NCI-H1048 (cell line): ENCODE measurements at places on chromosomes 6 and 20.

- no peak for DNase-seq
Measured at GRCh38 chr6:33508935-33509926, 54.9 kb downstream of the ZBTB9 start.

DNA sequence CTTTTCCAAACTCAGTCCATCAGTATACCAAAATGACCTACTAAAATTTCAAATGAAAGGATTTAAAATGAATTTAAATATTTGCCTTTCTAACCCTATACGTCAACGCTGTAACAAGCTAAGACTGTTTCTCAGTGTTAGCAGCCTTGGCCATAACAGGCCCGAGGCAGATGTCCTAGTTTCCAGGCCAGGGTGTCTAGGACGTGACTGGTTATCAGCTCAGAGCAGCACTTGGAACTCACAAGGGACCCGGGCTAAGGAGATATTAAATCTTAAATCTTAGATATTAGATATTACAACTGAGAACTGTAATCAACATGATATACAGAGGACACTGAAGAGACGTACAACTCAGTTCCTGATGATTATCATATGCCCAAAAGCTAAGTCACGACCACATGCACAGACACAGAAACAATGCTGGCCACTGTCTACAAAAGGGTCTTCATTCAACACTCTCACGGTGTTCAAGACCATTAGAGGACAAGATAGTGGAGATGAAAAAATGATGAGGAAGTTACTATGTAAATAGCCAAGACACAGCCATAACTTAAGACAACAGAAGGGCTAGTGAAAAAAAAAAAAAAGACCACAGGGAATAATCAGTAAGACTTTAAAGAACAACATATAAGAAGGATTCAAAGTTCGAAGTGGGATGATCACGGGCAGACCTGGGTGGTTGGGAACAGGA is at the start of gene CLDN20:
Gene CLDN20, plus strand, starts transcription at position 641 of the 691 bp plus-strand sequence. CDS start 11,707 bp downstream, outside the sequence.
- DNase-seq, result no peak

- DNase-seq, result no peak
Measured at GRCh38 chr20:45629496-45630100, at the start of gene WFDC10A. Gene WFDC10A (plus strand): TSS chr20:45629739. CDS start chr20:45629814, 75 bp downstream.

- no peak for DNase-seq
Measured at GRCh38 chr20:48620154-48620506, 207.7 kb downstream of the PREX1 start.

- no peak for DNase-seq
Measured at GRCh38 chr6:116451916-116452315, 9.3 kb upstream of the CALHM6 start.

GRCh38 chr20:48278961-48279481 is 493.7 kb upstream of the SULF2 start:
- DNase-seq, result no peak

DNA sequence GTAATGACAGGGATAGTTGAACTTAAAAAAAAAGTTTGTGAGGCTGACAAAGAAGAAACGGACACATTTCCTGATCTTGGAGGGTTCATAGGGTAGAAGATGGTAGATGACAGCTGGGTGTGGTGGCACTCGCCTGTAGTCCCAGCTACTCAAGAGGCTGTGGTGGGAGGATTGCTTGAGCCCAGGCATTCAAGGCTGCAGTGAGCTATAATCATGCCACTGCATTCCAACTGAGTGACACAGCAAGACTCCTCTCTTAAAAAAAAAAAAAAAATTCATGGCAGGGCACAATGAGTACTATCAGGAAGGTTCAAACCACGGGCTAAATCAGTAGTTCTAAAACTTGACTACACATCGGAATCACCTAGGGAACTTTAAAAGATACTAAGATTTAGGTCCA is 2.0 kb upstream of the MICA start:
- no peak for DNase-seq

GRCh38 chr20:4513720-4514119 is 208.0 kb upstream of the PRND start:
- DNase-seq, result no peak

- no peak for DNase-seq
Measured at GRCh38 chr6:47084610-47085009, 42.5 kb upstream of the ADGRF1 start.

DNA sequence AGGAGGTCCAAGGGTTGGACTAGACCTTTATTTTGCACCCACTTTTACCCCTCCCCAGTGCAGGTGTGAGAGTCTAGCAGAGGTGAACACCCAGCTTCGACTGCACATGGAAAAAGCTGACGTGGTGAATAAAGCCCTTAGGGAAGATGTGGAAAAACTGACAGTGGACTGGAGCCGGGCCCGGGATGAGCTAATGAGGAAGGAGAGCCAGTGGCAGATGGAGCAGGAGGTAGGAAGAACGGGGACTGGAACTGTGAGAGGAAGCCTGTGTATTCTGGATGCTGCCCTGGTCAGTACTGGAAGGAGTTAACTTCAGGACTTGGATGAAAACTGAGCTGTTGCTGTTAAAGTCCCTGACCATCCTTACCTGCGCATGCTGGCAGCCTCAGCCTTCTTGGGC is 10.6 kb downstream of the CEP250 start:
- no peak for DNase-seq

DNA sequence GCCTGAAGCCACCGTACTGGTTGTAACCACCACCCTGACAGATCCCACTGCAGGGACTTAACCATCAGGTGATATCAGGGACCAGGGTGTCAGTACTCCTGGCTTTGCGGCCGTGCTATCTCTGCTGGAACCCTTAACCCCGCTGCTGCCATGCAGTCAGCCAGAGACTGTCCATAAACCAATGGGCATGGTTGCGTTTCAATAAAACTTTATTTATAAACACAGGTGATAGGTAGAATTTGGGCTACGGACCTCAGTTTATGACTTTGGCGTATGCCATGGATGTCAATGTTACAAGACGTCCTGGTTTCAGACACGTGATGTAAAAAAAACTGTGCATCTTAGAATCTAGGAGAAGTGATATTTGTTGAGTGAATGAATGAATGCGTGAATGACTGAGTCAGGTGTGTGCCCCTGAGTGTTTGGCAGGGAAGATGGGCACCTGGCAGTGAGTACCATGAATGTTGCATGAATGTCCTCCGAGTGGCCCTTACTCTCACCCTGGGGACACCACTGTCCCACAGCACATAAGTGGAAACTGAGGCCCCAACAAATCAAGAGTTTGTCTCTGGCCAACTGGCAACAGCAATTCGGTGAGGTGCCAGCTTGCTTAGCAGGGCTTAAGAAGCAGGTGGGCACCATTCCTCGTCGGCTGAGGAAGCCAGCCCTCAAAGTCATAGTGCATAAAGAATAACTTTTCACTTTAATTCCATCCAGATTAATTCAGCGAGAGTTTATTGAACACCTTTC is 64.0 kb upstream of the APCDD1L start:
- DNase-seq, result no peak

DNA sequence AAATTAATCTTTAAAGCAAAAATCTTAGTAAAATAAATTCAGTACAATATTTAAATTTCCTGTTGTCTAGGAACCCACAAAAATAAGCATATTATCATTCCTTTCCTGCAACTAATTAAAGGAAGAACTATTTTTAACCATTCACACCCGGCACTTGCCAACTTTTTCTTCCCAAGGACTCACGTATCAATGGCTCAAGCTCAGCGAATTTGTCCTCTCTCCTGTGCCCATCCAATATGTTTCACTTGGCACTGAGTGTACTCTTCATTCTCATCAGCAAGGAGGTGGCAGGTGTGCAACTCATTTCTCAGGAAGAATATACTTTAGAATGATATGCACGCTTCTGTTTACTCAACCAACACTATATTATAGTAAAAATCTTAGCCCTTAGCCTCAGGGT is 419.4 kb downstream of the C6orf118 start:
- no peak for DNase-seq

DNA sequence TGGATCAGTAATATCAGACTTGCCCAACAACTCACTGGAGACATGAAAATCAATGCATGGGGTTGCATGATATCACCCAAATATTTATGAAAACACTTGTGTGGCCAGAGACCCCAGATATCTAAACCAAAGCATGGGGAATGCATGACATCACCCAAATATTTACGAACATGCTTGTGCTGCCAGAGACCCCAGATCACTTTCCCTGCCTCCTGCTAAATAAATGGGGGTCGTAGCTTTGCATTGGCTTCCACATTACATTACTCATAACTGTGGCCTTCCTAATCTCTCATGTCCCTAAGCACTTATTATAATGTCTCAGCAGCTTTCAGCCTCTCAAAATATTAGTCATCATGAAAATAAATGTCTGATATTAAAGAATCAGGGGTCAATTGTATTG is 838.0 kb upstream of the DEFB115 start:
- DNase-seq, result no peak

- DNase-seq, result no peak
Measured at GRCh38 chr6:170385506-170385905, 78.9 kb downstream of the FAM120B start.

DNA sequence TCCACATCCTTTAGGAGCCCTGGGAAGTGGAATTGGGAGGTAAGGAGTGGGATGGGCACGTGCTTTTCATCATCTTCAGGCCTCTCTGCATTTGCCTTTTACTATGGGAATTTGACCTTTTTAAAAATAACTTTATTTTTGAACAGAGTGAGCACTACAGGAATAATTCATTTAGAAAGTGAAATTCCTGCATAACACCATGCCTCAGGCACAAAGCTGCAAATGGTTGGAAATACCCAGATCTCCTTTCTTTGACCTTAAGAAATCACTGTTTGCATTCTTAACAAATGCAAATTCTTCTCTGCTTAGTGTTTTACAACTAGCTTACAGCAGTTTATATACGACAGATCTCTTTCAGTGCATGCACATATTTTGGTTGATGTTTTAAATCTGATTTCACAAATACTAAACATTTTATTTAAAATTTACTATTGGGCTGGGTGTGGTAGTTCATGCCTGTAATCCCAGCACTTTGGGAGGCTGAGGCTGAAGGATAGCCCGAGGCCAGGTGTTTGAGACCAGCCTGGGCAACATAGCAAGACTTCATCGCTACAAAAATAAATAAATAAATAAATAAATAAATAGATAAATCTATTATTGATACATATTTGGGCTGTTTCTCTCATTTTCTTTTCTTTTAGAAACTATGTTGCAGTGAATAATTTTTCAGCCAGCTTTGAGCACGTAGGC is 24.5 kb downstream of the CST8 start:
- DNase-seq, result no peak

- DNase-seq, result no peak
Measured at GRCh38 chr6:15922510-15923250, 206.2 kb upstream of the MYLIP start.

GRCh38 chr6:112007805-112008204 is 46.1 kb upstream of the CCN6 start:
- no peak for DNase-seq

DNA sequence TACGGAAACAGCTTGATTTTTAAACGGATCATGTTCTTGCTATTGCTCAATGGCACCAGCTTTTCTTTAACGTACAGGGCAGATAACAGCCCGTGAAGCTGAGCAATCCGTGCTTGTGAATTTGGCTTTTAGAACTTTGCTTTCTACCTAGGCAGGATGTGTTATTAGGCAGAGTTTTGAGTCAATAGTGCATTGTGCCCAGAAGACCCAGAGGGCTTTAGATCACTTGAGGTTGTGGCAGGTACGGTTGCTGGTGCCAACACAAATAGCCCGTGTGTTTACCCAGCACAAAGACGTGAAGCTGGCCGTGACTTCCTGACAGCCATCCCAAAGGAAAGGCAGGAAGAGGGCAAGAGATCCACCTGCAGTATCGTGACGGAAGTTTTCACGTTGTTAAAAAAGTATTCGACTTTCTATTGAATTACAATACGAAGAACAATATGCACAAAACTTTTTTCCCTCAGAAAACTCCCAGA is 117.4 kb upstream of the FRMD1 start:
- peak; percentile 3 for DNase-seq

DNA sequence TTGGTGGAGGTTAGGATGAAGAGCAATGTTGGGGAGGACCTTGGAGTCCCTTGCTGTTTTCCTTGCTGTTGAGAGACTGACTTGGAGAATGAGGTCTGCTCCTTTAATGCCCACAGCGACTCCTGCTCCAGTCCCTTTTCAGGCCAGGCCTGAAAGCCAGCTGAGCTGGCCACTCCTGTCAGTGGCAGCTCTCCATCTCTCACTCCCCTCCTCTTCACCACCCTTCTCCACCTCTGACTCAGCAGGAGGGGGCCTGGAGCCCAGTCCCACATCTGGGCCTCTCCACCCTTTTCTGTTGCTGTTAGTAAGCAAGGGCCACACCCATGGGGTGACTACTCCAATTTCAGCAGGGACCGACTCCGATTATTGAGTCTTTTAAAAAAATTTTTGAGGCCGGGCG is 2.2 kb downstream of the SNX21 start:
- DNase-seq, result no peak

- DNase-seq, result no peak
Measured at GRCh38 chr6:87504441-87504840, 31.7 kb downstream of the SLC35A1 start.

- no peak for DNase-seq
Measured at GRCh38 chr6:70601014-70601413, 34.3 kb downstream of the SDHAF4 start.

DNA sequence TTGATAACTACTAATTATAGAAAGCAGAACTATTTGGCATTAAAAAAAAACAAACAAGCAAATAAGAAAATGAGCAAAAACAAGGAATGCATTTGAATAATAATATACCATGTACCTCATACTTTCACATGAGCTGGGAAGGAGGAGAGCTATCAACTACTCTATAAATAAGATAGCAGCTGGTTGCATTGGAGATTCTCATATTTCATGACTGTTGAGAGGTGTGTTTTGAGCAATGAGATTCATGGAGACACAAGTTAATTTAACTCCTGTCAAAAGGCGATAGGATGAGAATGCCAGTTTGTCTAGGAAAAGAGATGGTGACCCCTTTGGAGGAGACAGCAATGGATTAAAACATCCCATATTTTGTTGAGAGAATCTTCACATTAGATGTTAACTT is 348.8 kb upstream of the SPTLC3 start:
- DNase-seq, result no peak

- DNase-seq, result no peak
Measured at GRCh38 chr6:18471232-18471964, 84.2 kb downstream of the RNF144B start.

DNA sequence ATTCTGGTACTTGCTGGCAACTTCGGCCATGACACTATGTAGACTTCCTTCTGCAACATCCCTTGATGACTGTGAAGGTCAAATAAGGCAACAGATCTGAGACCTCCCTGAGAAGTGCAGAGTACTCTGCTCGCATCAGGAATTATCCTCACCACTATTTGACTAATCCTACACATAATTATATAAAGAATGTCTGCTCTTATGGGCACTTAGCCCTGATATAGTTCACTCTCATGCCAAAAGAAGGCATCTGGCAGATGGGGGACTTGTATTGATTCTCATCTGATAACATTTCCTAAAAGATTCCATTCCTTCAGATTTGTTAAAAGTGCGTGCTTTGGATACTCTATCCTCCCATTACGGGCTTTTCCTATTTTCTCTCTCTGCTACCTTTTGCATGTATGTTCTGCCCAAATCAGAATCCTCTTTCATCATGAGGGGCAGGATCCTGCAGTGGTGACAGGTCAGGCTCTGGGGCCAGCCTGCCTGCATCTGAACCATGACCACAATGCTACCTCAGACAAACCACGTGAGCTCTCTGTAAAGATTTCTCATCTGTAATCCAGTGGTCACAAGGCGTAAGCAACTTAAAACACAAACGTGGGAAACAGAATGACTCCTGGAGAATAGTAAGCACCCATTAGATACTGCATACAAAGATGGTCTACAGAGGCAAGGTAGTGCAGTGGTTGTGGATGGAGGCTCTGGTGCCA is 134.0 kb downstream of the GJA10 start:
- no peak for DNase-seq
